Smooth muscle cell of trachea (primary cell): ENCODE measurements at places on chromosomes 3 and 15. TPM values are rescaled to one million over a fixed set of nuclear protein-coding genes. Genes with fewer than 3 reads are reported as not detected.

The PLCH1 gene
- under 0.01 and 0.17 TPM in 2 replicates for total RNA-seq

The MINAR1 gene
- 0.44 and 0.83 TPM in 2 replicates for total RNA-seq

The ROBO2 gene
- 1.0 and 2.8 TPM in 2 replicates for total RNA-seq

The MORC1 gene
- total RNA-seq = not detected in 2 replicates

The FAM3D gene
- total RNA-seq = not detected in 2 replicates

The AGTR1 gene
- 2.3 and 3.3 TPM in 2 replicates for total RNA-seq

The ARPP19 gene
- total RNA-seq = 76.3 and 107 TPM in 2 replicates

The UQCC5 gene
- 2.6 and 20.4 TPM in 2 replicates for total RNA-seq

The SLC51A gene
- total RNA-seq = not detected in 2 replicates

The SKOR1 gene
- total RNA-seq = 0.15 and 0.17 TPM in 2 replicates

The GRM2 gene
- total RNA-seq = 0.15 and 0.17 TPM in 2 replicates

The PLA2G4F gene
- under 0.01 TPM in 1 of 2 replicates, not detected in the other for total RNA-seq

The GOLGA8G gene
- not detected in 2 replicates for total RNA-seq

The SLC24A5 gene
- total RNA-seq = not detected in 2 replicates

The MUC20 gene
- under 0.01 and 0.50 TPM in 2 replicates for total RNA-seq

The GPR15 gene
- not detected in 2 replicates for total RNA-seq

The C3orf49 gene
- not detected in 2 replicates for total RNA-seq

The THBS1 gene
- 724 and 2,470 TPM in 2 replicates for total RNA-seq

The DPPA2 gene
- total RNA-seq = not detected in 2 replicates

The EXOSC7 gene
- 31.9 and 56.6 TPM in 2 replicates for total RNA-seq

The RBP2 gene
- total RNA-seq = not detected in 2 replicates

The P4HTM gene
- 36.5 and 58.7 TPM in 2 replicates for total RNA-seq

The CCR8 gene
- not detected in 2 replicates for total RNA-seq

The RYR3 gene
- not detected in 2 replicates for total RNA-seq

The CACNA2D2 gene
- total RNA-seq = not detected in 2 replicates

The GOLGA6L7 gene
- not detected in 2 replicates for total RNA-seq

The CCDC191 gene
- total RNA-seq = 2.6 and 4.2 TPM in 2 replicates

The CPNE9 gene
- not detected in 2 replicates for total RNA-seq

The CAV3 gene
- total RNA-seq = not detected in 2 replicates

The ITPKA gene
- 5.3 and 5.5 TPM in 2 replicates for total RNA-seq

The GPR87 gene
- 0.17 and 0.29 TPM in 2 replicates for total RNA-seq

The TMC3 gene
- total RNA-seq = not detected in 2 replicates

The TRPM1 gene
- not detected in 2 replicates for total RNA-seq

The TSC22D2 gene
- 11.2 and 12.1 TPM in 2 replicates for total RNA-seq

The EFCC1 gene
- total RNA-seq = not detected in 2 replicates

The EPHB1 gene
- under 0.01 and 0.15 TPM in 2 replicates for total RNA-seq

The CKMT1B gene
- not detected in 2 replicates for total RNA-seq

The CDC25A gene
- total RNA-seq = 1.3 and 2.6 TPM in 2 replicates

The C15orf39 gene
- 3.8 and 4.8 TPM in 2 replicates for total RNA-seq

The PLS1 gene
- total RNA-seq = 0.33 and 0.87 TPM in 2 replicates

The CNOT10 gene
- total RNA-seq = 17.9 and 24.7 TPM in 2 replicates

The EPB42 gene
- not detected in 2 replicates for total RNA-seq

The SAMMSON gene
- not detected in 2 replicates for total RNA-seq
